Stimulated activated CD4-positive, alpha-beta T cell treated with anti-CD3 and anti-CD28 coated beads, TNF-alpha, amount 100 ng/mL, for 1 hour (primary cell): ENCODE measurements at places on chromosomes 1 and 21.

GRCh38 chr1:179053486-179053885 is 27.8 kb downstream of the FAM20B start:
- no peak for DNase-seq

DNA sequence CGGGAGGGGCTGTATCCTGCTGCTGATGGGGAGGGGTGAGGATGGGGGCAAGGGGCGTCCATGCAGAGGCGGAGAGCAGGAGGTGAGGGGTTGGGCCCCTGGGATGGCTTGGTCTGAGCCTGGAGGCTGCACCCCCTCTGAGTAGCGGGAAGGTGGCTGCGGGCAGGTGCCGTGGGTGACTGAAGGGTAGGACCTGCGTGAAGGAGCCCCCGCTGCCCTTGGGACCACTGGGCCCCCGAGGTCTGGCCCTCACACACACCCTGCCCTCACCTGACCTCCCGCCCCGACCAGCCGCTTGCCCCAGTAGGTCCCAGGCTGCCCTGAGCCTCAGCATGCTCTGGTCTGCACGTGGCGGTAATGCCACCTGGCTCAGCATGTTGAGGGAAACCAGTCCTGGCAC is 12.8 kb upstream of the SKI start:
- DNase-seq = no peak

- no peak for DNase-seq
Observed at GRCh38 chr1:180260541-180260940, 30.5 kb downstream of the LHX4 start.

GRCh38 chr1:203640723-203641502 is 14.3 kb downstream of the ATP2B4 start:
- DNase-seq = no peak
